ENCODE measurements at places on chromosomes 12 and 14.

- no peak for DNase-seq
Measured at GRCh38 chr12:84128117-84128991, 784.2 kb downstream of the SLC6A15 start.

GRCh38 chr12:60501124-60501729 lies 905.4 kb downstream of the SLC16A7 start:
- no peak for DNase-seq

DNA sequence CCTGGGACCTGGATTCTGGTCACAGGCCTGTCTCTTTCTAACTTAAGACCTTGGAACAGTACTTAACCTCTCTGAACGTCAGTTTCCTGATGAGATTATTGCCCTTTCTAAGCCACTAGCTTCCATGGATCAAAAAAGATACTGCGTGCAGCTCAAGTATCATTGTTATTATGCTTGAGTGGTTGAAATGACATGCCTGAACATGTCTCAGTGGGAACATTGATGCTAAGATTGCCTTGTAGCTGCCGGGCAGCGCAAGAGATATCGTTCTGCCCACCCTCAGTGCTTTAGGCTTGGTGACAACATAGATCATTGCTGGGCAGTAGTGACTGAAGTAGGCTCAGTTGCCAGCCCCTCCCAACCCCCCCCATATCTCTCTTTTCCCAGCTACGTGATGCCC lies 131.9 kb downstream of the SMOC1 start:
- no peak for DNase-seq

GRCh38 chr14:105467249-105467941 lies 7.2 kb upstream of the CRIP2 start:
- peak; percentile 63 for DNase-seq

DNA sequence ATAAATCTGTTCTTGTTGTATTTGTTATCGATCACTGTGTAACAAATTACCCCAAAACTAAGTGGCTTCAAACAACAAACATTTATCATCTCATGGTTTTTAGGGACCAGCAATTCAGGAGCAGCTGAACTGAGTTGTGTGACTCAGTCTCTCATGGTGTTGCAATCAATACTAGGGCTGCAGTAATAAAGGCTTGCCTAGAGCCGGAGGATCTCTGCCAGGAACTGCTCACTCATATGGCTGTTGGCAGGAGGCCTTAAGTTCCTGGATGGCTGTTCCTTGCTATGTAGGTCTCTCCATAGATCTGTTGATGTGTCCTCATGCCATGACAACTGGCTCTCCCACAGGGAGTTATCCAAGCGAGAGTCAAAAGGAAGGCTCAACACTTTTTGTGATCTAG lies 3.8 kb upstream of the PSMC6 start:
- DNase-seq: no peak

DNA sequence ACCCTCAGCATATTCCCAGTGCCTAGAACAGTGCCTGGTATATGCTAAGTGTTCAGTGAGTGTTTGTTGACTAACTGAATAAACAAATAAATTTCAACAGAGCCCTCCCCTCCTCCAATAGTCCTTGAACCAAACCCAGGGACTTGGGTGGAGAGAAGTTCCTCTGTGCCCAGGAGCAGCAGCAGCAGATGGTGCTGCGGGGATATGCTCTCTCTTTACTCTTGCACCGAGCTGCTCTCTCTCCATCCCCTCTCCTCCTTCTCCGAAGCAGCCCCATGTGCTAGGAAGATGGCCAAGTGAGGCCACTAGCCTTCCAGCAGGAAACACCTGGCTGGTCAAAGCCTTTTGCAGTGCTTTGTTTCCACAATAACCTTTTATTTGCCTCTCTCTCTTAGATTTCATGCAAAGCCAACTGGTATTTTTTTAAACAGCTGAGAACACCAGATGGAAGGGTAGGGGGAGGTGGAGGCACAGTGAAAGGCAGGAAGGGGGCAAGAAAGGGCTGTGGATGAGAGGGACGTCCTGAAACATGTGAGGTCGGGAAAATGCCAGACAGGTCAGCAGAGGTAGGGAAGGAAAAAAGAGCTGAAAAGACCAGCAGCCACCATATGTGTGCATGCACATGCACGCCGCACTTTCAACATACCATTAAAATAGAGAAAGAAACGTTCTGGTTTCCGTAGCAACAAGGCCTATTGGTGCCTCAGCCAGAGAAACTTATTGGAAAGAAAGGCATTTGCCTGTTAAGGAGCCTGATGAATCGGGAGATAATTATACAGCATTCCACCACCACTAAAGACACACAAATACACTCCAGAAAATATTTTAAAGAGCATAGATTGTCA lies 78.9 kb downstream of the EMP1 start:
- peak; percentile 92 for DNase-seq

DNA sequence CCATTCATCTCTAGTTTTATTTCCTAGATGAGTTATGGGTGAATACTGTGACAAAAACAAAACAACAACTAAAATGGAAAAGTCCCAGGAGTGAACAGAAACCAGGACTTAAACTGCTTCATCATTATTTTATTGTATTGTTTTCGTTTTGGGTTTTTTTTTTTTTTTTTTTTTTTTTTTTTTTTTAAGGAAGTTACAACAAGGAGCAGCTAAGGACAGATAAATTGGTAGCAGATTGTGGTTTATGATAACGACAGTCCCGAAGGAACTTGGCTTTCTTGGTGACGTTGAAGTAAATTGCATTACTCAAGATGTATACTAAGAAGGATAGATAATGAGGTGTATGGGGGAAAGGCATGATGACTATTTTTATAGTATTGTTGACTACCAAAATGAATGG lies 866.3 kb downstream of the NRXN3 start:
- no peak for DNase-seq

GRCh38 chr12:19402743-19403431 lies 36.4 kb upstream of the AEBP2 start:
- DNase-seq: peak; percentile 31

GRCh38 chr12:6684609-6685008 lies 4.6 kb downstream of the ZNF384 start:
- peak; percentile 84 for DNase-seq

GRCh38 chr12:47904713-47905709 lies at the start of gene VDR:
Gene VDR (minus strand): TSS chr12:47904994. CDS start chr12:47879113, 25,881 bp downstream.
- DNase-seq: peak; percentile 35

- no peak for DNase-seq
Measured at GRCh38 chr14:22418631-22419030, 170.4 kb downstream of the DAD1 start.

GRCh38 chr12:27422697-27423096 lies 23.8 kb upstream of the SMCO2 start:
- no peak for DNase-seq

DNA sequence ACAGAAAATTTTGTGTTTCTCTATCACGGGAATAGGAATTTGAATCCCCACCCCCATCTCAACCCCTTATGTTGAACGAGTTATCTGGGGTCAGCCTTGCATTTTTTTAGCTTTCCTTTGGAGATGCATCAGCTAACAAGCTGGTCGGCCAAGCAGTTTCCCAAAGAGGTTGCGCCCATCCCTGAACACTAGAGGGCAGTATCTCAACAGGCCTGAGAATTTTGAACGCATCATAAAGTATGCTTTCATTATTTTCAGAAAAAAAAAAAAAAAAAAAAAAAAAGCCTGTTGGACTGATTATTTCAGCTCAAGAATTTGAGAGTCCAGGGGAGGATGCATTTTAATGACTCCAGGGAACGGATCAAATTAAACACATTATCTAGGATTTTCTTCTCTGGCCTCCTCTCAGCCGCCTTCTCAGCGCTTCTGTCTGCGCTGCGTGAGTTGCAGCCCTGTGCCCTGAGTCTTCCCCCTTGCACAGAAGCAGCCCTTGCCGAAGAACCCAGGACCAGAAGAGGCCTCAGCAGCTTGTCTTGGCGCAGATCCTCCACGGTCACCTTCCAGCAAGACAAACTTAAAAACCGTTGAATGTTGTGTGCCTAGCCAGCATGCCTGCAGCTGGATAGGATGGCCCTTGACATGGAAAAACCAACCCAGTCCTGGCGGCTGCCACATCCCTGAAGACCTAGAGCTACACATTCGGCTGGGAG lies 76.6 kb upstream of the GZMB start:
- DNase-seq: peak; percentile 15

DNA sequence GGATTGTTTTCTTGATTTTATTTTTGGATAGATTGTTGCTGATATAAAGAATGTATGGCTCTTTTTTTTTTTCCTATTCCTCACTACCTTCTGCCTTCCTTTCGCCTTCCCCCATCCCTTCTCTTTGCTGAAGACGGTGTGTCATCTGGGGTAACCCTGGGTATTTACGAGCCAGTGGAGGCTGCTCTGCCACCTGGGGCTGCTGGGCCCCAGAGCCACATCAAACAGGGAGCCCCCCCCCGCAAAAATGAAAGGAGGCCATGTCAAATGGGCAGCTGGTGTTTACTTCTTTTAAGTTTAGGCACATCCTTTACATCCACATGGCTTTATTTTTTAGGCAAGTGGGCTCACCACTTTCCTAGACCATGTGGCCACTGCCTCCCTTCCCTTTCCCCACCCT lies 25.4 kb downstream of the CHST11 start:
- no peak for DNase-seq

GRCh38 chr14:105473033-105473676 lies 1.5 kb upstream of the CRIP2 start:
- peak; percentile 47 for DNase-seq

DNA sequence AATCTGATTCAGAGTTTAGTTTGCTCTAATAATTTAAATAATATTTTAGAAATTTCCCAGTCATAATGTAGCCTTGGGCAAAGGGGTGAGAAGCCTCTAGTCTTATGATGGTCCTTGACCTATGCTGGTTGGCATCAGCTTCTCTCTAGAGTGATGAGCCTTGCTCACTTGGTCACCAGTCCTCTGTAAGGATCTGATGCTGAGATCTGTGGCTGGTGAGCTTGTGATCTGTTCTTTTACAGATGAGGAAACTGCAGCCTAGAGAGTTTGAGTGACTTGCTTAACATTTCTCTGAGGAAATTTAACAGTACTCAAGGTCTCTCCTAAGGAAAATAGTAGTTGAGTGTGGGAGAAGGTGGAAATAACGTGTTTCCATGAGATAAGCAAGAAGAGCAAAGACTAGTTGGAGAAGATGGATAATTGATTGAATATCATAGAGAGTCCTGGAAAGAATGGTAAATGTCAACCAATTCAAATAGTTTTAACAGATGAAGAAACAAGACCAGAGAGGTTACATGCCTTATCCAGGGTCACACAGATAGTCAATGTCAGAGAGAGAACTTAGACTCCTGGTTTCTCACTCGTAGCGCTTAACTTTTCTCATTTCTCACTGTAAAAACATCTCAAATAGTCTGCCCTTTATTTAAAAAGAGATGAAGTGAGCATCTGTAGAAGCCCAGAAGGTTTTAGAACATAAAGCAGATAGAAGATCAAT lies 89.7 kb upstream of the ETV6 start:
- no peak for DNase-seq

DNA sequence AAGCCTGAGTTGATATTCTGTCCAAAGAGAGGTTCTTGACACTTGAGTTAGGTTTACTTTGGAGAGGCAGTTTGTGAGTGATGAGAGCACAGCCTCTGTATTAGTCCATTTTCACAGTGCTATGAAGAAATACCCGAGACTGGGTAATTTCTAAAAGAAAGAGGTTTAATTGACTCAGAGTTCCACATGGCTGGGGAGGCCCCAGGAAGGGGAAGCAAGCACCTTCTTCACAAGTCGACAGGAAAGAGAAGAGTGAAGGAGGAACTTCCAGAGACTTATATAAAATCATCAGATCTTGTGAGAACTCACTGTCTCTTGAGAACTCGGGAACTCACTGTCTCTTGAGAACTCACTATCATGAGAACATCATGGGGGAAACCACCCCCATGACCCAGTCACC lies 5.4 kb downstream of the ZC3H14 start:
- no peak for DNase-seq

DNA sequence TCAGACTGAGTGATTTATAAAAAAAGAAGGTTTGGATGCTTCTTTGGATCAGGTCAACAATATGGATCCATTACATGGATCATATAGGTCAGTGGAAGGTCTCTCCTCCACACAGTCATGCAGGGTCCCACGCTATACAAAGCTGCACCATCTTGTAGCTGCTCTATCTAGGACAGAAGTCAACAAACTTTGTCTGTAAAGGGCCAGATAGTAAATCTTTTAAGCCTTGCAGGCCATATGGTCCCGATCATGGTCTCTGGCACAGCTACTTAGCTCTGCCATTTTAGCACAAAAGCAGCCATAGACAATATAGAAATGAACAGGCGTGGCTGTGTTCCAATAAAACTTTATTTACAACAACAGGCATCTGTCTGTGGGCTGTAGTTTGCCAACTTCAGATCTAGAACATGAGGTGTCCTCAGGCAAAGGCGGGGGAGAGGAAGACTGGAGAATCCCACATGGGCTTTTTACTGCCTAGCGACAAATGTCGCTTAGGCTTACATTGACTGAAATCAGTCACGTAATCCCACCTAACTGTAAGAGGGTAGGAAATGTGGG lies 36.7 kb downstream of the TMEM233 start:
- DNase-seq: no peak

- no peak for DNase-seq
Measured at GRCh38 chr14:55588259-55588699, 8.3 kb downstream of the KTN1 start.

DNA sequence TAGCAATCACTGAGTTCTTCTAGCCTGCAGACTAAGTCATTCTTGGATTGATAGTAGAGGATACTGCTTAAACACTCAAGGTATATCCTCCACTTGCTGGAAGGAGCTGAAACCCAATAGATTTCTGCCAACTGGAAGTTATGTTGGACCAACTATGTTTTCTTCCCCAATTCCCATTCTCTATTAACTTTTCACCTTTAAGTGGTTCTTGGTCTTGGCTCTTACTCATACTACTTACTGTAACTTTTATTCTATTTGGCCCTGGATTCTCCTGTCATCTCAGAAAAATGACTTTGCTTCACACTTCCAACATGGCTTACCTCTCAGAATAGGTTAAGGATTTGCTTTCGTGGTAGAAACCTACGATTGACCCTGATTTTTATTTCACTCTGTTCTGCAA lies 244.9 kb downstream of the ADAMTS20 start:
- DNase-seq: no peak

DNA sequence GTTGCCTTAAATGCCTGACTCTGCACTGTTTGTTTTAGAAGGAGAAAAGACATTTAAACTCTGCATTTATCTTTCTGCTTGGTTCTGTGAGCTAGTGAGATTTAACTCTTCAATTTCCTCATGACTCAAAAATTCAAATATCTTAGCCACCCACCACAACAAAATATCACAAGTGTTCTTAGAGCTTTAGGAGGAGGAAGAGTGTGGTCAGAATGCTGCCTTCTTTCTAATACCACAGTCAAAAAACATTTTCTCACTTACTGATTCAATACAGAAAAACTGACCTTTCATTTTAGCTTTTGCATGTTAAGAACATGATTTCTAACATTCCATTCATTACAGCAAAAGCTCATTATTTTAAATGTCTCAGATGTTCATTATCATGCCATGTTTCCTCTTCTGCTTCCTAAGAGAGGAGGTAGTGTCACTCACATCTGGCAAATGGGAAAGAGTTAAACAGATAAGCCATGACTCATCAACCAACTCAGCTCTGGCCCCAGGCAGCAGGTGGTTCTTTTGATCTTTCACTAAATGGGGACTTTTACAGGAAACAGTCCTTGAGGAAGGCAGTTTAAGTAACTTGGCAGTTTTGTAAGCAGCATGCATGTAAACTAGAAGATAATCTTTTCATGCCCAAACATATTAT lies 56.4 kb upstream of the RNU6-8 start:
- no peak for DNase-seq

- no peak for DNase-seq
Measured at GRCh38 chr14:79134361-79134760, 964.2 kb downstream of the NRXN3 start.

- no peak for DNase-seq
Measured at GRCh38 chr14:60705100-60705499, 19.1 kb downstream of the SIX4 start.

GRCh38 chr14:51333901-51334521 lies 94.0 kb downstream of the TMX1 start:
- no peak for DNase-seq

- no peak for DNase-seq
Measured at GRCh38 chr12:57604454-57604991, at the start of gene DTX3. Gene DTX3 (plus strand): TSS chr12:57604824. CDS start chr12:57606518, 1,694 bp downstream.
